ENCODE measurements at places on chromosomes 7 and 10. TPM values are rescaled to one million over a fixed set of nuclear protein-coding genes. Genes with fewer than 3 reads are reported as not detected.

Gene AGR2
- 163 TPM for total RNA-seq

Gene CCT6A
- 254 TPM for total RNA-seq

Gene OPTN
- 98.3 TPM for total RNA-seq

Gene DPYSL4
- total RNA-seq = 0.13 TPM

Gene UCN3
- total RNA-seq = not detected

Gene NPC1L1
- total RNA-seq = under 0.01 TPM

Gene BTBD16
- 0.26 TPM for total RNA-seq

Gene WNT8B
- not detected for total RNA-seq

Gene SPDYE8
- not detected for total RNA-seq

Gene KLF14
- not detected for total RNA-seq

Gene SRGN
- 0.26 TPM for total RNA-seq

Gene EXOC6
- total RNA-seq = 9.3 TPM

Gene CLCN1
- total RNA-seq = under 0.01 TPM

Gene PRSS37
- not detected for total RNA-seq

Gene DAGLB
- total RNA-seq = 22.5 TPM

Gene SLC16A9
- 7.8 TPM for total RNA-seq

Gene WEE2
- total RNA-seq = not detected

Gene GIMAP7
- not detected for total RNA-seq

Gene CCL24
- not detected for total RNA-seq

Gene ASIC3
- total RNA-seq = under 0.01 TPM

Gene ST8SIA6
- 0.53 TPM for total RNA-seq

Gene GJD4
- total RNA-seq = not detected

Gene APBB1IP
- not detected for total RNA-seq

Gene HMX2
- total RNA-seq = not detected

Gene MEST
- total RNA-seq = 6.4 TPM

Gene NYAP1
- total RNA-seq = under 0.01 TPM

Gene DNAJC12
- 0.26 TPM for total RNA-seq
